ENCODE measurements at places on chromosomes 11 and 22. TPM values are rescaled to one million over a fixed set of nuclear protein-coding genes. Genes with fewer than 3 reads are reported as not detected.

The OR51B5 gene
- total RNA-seq = not detected

The KRTAP5-3 gene
- not detected for total RNA-seq

The OR52N1 gene
- not detected for total RNA-seq

The H19 gene
- 607 TPM for total RNA-seq

The GGTLC2 gene
- not detected for total RNA-seq

The P2RX3 gene
- not detected for total RNA-seq

The CALCB gene
- 0.65 TPM for total RNA-seq

The TMEM45B gene
- 0.76 TPM for total RNA-seq

The GUCD1 gene
- total RNA-seq = 149 TPM

The SELENOM gene
- total RNA-seq = 96.8 TPM

The MIOX gene
- 0.33 TPM for total RNA-seq

The HOATZ gene
- not detected for total RNA-seq

The NAALADL1 gene
- 36.8 TPM for total RNA-seq

The OR2D3 gene
- total RNA-seq = not detected

The EHF gene
- total RNA-seq = 0.16 TPM

The MIEF1 gene
- total RNA-seq = 26.6 TPM

The LRRC56 gene
- 2.3 TPM for total RNA-seq

The OR52E1 gene
- not detected for total RNA-seq

The AIP gene
- 87.3 TPM for total RNA-seq

All from mesangial cell (primary cell).